ENCODE measurements at places on chromosomes 11 and 22.

GRCh38 chr11:69842746-69843528, 23.7 kb upstream of the FGF3 start:
- peak; percentile 28 for DNase-seq

- DNase-seq: no peak
These were observed 2.3 kb downstream of the CTTN start for GRCh38 chr11:70400643-70401042.

- no peak for DNase-seq
These were observed 89.4 kb upstream of the BMAL1 start for GRCh38 chr11:13188179-13188578.

- DNase-seq: no peak
These were observed 156.8 kb downstream of the NAV2 start for GRCh38 chr11:19869466-19869865.

GRCh38 chr11:126547691-126548090, 192.2 kb downstream of the ST3GAL4 start:
- no peak for DNase-seq

DNA sequence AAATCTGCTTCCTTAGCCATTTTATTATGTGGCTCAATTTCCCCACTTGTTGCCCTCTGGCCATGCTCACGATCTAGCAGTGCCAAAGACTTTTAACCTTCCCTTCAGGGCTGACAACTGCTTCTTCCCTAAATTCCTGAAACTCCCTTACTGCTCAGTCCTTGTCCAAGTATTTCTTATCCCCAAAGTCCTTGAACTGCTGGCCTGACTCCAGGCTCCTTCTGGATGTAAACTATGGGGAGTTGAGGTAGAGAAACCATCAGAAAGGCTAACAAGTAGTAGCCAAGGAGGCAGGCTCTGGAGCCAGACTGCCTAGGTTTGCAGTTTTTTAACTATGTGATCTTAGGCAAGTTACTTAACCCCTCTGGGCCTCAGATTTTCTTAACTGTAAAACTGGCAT, 258.7 kb upstream of the CCDC90B start:
- DNase-seq: no peak

- DNase-seq: no peak
These were observed 89.1 kb downstream of the BRD1 start for GRCh38 chr22:49738566-49738965.

DNA sequence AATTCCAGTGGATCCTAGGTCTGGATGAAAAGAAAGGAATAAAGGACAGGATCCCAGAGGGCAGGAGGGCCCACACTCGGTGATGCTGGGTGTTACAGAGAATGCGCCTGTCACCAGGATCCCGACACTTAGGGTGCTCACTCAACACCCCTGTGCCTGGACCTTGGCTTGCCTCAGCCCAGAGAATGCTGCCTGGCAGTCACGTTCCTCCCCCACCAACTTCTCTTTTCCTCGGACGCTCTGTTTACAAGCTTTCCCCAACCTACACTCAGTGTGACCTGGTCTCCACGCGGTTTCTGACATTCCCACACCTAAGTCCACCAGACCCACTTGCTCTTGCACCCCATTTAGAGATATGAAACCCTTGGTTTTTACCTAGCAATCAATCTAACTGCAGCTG, 38.0 kb upstream of the ETS1 start:
- DNase-seq: peak; percentile 55

DNA sequence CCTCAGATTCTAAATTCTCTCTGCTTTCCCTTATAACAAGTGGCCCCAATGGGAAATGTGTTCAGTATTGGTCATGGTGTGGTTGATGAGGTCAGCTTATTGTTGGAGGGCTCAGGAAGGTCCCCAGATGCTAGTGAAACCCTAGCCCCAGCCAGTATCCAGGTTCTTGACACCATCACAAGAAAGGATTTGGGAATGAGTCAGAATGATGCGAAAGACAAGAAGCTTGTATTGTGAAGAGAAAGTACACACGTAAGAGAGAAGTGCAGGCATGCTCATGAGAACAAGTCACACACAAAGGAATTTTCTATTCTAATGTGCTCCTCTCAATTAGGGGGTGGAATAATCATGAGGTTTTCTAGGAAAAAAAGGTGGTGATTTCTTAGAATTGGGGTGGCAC, 34.9 kb upstream of the TRPC6 start:
- no peak for DNase-seq

- no peak for DNase-seq
These were observed 858.4 kb downstream of the NTM start for GRCh38 chr11:132228746-132229325.

DNA sequence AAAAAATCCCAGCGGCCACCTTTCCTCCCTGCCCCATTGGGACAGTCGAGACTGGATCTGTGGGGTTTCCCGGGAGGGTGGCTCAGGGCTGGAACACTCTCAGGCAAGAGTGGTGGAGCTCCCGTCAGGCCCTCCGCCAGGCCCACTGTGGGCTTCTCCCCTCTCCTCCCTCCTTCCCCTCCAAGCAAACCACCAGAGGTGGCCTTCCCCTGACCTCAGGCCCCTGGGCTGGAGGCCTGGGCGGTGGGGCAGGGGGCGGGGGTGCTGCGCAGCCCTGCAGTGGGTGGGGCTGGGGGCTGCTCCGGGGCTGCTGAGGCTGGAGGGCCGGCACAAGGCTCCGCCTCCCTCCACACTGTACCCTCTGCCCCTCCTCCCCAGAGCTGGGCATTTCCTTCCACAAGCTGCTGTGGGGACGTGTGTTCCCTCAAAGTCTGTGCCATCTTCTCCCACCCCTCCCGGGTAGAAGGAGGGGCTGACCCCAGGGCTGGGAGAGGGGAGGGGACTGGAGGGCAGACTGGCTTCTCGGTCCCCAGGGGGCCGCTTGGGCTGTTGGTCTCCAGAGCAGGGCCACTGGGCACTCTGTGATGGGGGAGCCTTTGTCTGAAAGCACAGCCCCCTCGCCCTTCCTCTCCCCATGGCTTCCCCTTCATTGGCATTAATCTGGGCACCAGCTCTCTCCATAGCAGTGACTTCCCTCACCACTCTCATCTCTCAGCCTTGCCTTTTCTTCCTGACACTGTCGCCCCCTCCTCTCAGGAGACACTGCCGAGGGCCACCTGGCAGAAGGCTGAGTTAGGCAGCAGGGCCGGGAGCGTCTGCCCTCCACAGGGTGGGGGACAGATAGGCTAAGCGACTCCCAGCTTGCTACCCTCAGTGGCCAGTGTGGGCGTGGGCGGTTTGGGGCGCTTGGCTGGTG, 7.1 kb downstream of the RCOR2 start:
- no peak for DNase-seq

DNA sequence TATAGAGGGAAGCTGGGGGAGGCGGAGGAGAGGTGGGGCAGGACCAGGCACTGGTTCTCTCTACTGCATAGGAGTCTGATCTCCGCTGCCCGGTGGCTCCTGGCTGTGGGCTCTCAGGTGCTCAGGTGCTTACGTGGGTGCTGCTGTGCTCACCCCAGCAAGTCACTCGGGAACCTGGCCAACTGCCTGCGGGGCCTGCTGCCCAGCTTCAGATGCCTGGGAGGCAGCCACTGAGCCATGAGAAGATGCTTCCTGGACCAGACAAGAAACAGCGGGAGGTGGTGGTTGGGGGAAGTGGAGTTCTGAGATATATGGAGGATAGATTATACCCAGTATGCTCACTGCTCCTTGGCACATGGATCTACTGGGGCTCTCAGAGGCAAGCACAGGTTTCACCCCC, 1303.4 kb downstream of the TBC1D22A start:
- no peak for DNase-seq

- DNase-seq: no peak
These were observed 101.0 kb downstream of the PDE2A start for GRCh38 chr11:72573072-72573854.

GRCh38 chr11:3009481-3009880, 17.4 kb upstream of the NAP1L4 start:
- peak; percentile 55 for DNase-seq

GRCh38 chr11:108698844-108699642, 34.2 kb downstream of the DDX10 start:
- DNase-seq: no peak

GRCh38 chr11:76385903-76386302, 4.8 kb downstream of the GVQW3 start:
- DNase-seq: no peak

DNA sequence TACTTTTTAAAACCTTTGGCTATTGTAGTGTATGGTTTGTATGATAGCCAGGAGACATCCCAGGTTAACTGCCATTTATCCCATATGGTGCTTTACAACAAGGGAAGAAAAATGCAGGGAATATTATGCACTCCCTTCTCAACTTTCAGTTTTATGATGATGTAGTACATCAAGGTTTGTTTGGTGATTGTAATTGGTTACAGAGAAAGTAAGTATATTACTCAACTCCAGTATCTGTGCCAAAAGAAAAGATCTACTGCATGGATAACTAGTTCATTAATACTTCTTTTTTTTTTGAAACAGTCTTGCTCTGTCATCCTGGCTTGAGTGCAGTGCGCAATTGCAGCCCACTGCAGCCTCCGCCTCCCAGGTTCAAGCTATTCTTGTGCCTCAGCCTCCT, 65.3 kb downstream of the BCL2L13 start:
- no peak for DNase-seq

DNA sequence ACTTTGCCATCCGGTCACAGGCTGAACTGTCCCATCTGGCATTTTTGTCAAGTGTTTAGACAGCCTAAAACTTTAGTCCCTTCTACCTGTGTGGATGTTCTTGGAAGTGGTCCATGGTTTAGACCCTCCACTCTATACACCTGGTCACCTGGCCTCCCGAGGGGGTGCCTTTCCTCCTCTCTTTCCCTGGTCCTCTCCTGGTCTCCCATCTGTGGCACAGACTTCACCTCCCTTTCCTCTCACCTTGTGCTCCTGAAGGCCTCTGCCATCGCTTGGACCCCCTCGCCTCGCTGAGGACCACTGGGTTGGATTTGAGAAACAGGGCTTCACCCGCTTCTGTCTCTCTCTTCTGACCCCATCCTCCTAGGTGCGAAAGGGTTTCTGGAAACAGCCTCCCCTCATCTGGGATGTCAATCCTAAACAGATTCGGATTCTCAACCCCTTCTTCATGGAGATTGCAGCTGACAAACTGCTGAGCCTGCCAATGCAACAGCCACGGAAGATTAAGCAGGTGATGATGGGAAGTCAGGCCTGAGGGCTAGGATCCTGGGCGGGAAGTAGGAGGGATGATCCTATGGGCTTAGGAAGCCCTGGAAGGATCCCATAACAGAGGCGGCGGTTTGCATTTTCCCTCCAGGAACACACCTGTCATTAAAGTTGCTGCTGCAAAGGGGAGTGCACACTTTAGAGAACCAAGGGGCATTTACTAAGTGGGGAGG, 53.6 kb downstream of the ST3GAL4 start:
- peak; percentile 26 for DNase-seq

DNA sequence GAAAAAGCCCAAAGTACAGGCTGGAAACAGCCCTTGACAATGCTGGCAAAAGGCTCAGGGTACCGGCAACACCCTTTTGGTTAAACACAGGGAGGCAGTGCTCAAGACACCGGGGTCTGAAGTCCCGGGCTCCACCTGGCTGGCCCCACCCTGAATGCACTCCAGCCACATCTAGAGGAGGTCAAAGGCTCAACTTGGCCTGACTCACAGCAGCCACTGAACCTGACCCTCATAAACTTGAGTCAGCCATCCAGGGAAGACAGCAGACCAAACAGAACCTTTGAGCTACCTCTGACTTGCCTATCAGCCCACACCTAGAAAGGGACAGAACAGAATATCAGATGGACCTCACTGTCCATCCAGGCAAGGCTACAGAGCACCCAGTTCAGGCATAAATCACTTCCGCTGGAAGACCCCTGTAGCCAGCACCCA, 3.8 kb downstream of the CFL1 start:
- no peak for DNase-seq

GRCh38 chr22:30204015-30204741, 42.4 kb downstream of the LIF start:
- no peak for DNase-seq

DNA sequence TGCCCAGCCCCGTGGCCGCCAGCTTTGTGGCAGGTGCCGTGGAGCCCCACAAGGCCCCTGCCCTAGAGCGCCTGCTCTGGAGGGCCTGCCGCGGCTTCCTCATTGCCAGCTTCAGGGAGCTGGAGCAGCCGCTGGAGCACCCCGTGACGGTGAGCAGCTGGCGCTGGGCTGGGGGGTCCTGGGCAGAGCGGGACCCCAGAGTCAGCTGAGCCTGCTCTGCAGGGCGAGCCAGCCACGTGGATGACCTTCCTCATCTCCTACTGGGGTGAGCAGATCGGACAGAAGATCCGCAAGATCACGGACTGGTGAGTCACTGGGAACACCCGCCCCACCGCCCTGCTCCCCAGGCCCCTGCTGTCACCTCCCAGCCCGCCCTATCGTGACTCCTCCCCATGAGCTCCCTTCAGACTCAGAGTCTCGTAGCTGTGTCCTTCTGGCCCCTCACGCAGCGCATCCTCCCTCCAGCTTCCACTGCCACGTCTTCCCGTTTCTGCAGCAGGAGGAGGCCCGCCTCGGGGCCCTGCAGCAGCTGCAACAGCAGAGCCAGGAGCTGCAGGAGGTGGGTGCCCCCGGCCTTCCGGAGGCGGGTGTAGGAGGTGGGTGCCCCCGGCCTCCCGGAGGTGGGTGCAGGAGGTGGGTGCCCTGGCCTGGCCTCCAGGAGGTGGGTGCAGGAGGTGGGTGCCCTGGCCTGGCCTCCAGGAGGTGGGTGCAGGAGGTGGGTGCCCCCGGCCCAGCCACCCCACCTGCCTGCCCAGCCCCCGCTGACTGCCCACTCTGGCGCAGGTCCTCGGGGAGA, 4.7 kb downstream of the TCIRG1 start:
- no peak for DNase-seq

DNA sequence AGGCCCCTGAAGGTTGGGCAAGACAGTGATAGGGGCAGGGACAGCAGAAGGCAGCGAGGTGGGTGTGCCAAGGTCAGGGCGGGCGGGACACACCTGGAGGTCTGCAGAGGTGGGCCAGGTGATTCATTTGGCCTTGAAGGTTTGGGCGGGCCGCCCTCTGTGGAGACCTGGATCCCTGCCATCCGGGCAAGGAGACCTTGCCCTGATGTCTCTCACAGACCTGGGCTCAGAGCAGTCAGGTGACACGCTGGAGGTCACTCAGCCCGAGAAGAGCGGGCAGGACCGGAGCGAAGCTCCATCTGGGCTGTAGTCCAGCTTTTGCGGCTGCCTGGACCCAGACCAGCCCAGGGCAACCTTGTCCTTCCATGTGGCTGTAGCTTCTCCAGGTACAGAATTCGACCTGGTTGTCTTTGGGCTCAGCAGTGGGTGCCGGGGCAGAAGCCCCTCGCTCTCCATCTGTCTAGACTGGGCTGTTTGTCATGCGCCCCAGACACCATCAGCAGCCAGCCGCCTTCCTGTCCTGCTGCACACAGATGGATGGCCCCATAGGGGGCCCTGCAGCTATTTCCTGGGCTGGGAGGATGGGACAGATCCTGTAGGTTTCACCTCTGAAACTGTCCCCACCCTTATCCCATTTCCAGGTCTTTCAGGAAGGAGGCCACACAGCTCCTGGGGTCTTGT, 3.1 kb downstream of the MRGPRG start:
- DNase-seq: peak; percentile 66

- peak; percentile 65 for DNase-seq
These were observed 107.6 kb upstream of the ASPHD2 start for GRCh38 chr22:26321469-26321913.

DNA sequence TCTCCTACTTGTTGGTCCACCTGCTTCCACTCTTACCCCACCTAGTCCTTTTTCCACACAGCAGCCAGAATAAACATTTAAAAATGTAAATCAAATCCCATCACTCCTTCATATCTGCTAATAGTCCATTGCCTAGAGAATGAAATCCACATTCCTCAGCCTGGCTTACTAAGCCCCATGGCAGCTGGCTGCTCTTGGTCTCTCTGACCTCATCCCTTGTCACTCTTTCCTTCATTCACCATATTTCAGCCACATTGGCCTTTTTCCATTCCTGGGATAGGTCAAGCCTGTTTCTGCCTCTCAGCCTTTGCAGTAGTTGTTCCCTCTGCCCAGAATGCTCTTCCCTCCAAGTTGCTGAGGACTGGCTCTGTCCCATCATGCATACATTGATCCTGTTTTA, 512.8 kb downstream of the INSC start:
- DNase-seq: no peak
